ENCODE measurements at places on chromosomes 5 and 9. TPM values are rescaled to one million over a fixed set of nuclear protein-coding genes. Genes with fewer than 3 reads are reported as not detected.

The GPR151 gene
- total RNA-seq: not detected

The OBP2A gene
- total RNA-seq: not detected

The ORM2 gene
- not detected for total RNA-seq

The SLC36A2 gene
- not detected for total RNA-seq

The GAS1 gene
- total RNA-seq: 16.0 TPM

The IFNA13 gene
- total RNA-seq: not detected

The GCNT4 gene
- 8.3 TPM for total RNA-seq

The INSL4 gene
- total RNA-seq: 0.29 TPM

The CDH9 gene
- 0.68 TPM for total RNA-seq

The IL31RA gene
- total RNA-seq: not detected

The ADAMTS16 gene
- total RNA-seq: 2.0 TPM

The SPATA31A6 gene
- not detected for total RNA-seq

The EDIL3 gene
- 15.4 TPM for total RNA-seq

The TEX48 gene
- total RNA-seq: not detected

The MYMK gene
- not detected for total RNA-seq

The AOPEP gene
- total RNA-seq: 56.8 TPM

The NOXA1 gene
- 14.3 TPM for total RNA-seq

The SPATA31D1 gene
- not detected for total RNA-seq

The AQP3 gene
- total RNA-seq: 33.1 TPM

The CCDC152 gene
- total RNA-seq: not detected

The ACOT12 gene
- 0.74 TPM for total RNA-seq

The CXXC5 gene
- total RNA-seq: 46.7 TPM

The PCDHA10 gene
- total RNA-seq: 20.3 TPM

The PSMB7 gene
- total RNA-seq: 148 TPM

The SARDH gene
- total RNA-seq: 6.8 TPM

The NIPSNAP3A gene
- total RNA-seq: 17.1 TPM
